ENCODE measurements at places on chromosomes 4 and X.

DNA sequence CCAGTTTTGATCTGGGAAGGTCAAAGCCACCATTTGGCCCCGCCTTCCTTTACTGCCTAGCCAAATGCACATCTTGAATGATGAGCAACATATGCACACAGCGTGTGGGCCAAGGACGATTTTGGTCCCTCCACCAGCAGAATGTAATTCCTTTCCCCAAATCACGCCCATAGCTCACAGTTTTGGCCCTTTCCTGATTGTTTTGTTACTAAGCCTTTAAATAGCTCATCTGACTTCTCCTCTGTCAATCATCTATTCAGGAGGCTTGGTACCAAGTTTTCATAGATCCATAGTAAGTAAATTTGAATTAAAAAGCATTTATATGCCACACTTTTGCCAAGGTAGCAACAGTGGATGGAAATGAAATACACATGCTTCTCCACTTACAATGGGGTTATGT, 123.3 kb downstream of the NFKB1 start:
- DNase-seq, result no peak

GRCh38 chr4:92305878-92306520, 2.2 kb downstream of the GRID2 start:
- no peak for DNase-seq

GRCh38 chr4:89556601-89557305, 249.2 kb upstream of the GPRIN3 start:
- DNase-seq, result no peak

DNA sequence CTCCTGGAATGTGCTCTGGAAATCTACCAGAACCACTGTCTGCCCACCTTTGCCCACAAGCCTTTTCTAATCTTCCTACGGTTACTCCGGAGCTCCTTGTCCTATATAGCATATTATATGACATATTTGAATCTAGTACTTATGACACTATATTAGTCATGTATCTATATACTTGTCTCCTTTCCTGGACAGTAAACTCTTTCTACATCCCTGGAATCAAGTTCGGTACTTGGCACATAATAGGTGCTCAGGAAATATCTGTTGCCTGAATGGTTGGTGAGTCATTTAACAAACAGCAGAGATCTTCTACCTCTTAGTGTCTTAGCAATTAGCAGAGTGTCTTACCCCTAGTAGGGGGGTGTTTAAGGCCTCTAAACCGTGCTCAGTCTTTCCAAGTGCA, 123.6 kb downstream of the RELL1 start:
- DNase-seq, result no peak

DNA sequence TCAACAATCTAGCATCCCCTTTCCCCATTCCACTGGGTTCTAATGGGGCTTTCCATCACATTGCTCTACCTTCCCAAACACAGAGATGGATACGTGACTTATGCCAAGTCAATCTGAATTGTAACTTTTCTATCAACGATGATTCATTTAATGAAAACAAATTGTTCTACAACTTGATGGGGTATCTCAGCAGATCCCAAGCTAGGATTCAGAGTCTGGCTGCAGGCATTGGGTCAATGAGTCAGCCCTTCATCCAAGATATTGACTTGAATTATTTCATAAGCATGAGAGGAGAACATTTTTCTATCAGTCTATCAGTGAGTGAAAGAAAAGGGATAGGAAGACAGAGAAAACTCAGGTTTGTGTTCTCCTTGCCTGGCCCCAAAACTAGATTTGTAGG, 15.0 kb upstream of the HPGDS start:
- no peak for DNase-seq

- DNase-seq, result no peak
Observed at GRCh38 chrX:20487227-20487626, 220.5 kb upstream of the RPS6KA3 start.

GRCh38 chr4:149292425-149293007, 523.1 kb downstream of the IQCM start:
- no peak for DNase-seq

DNA sequence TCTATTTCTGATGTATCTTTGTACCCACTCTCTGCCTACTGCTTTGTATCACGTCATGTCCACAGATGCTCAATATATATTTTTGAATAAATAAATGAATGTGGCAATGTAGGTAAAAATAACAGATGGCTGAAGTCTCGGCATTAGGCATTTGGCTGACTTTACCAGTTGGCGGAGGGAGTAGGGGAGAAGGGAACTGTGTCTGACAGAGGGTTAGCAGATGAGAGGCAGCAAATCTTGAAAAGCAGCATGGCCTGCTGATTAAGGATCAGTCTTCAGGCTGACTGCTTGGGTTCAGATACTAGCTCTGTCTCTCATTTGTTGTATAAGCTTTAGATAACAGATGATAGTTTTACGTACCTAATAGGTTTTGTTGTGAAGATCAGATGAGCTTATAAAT, 31.9 kb upstream of the RASGEF1B start:
- no peak for DNase-seq

- no peak for DNase-seq
Observed at GRCh38 chr4:74874753-74875367, 58.1 kb upstream of the PARM1 start.

- DNase-seq, result no peak
Observed at GRCh38 chr4:52566136-52567031, 92.7 kb downstream of the USP46 start.

- no peak for DNase-seq
Observed at GRCh38 chr4:56748271-56748670, 67.2 kb upstream of the HOPX start.

- DNase-seq, result no peak
Observed at GRCh38 chr4:90078440-90078839, 48.8 kb upstream of the CCSER1 start.

DNA sequence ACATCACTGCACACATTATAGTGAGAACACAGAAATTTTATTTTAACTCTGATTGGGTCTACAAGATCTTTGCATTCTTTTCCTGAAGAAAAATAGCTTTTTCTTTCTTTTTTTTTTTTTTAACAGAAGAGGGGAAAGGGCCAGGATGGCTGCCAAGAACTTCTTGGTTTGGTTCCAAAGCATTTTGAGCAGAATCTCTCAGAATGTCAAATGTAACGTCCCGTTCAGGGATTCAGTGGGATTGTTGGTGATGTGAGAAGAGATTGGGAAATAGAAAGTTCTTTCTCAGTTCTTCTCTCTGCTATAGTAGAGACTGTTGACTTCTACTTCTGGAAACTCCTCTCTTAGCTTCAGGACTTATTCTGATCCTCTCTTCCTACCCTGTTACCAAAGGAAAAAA, 70.9 kb upstream of the CBR4 start:
- no peak for DNase-seq

- DNase-seq, result no peak
Observed at GRCh38 chrX:70808942-70809940, 99.3 kb downstream of the TEX11 start.

DNA sequence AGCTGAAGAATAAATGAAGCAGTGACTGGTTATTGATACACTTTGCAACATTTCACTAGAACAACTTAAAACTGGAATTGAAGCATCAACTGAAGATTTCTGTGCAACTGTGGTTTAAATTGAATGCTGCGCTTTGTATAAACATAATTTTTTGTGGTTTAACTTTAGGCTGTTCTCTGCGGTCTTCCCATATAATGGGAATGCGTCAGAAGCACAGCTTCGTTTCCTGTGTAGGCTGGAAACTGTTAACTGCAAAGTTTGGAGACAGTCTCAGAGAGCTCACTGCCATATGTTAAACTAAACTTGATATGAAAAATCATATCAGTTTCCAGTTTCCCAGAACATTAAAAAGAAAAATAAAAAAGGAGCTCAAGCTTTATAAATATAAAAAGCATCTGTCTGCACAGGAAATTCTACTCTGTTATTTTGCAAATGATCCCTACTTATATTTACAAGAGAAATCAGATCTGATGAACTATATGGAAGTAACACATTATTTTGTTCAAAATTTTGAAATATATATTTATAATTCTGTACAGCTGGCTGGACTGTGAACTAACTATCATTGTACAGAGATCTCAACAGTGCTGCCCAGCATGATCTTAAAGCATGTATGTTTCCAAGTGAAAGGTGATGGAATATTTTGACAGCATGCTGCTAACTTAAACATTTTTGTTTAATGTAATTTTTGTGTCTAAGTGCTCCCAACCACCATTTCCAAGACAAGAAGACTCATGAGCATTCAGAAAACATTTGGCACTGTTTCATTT, 139.9 kb downstream of the NDST3 start:
- no peak for DNase-seq

DNA sequence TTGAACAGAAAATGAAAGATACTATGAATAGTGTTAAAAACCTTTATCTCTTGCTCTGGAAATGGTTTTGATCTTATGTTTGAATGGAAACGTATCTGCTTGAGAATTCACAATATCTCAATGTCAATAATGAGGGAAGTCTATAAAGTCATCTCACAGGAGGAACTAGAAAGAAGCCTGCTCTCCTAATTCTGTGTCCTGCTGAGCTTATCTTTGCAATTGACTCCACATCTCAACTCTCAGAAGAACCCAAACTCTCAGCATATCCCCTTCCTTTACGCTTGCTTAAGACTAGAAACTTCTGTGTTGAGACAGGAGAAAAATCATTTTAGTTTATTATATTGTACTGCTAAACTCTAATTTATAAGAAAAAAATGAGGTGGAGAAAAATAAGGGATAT, 8.3 kb upstream of the PF4V1 start:
- DNase-seq, result no peak

GRCh38 chr4:65007841-65008439, 598.7 kb upstream of the TECRL start:
- no peak for DNase-seq

- DNase-seq, result no peak
Observed at GRCh38 chr4:65665771-65666523, 4.3 kb downstream of the EPHA5 start.

GRCh38 chrX:155313766-155314165, 20.6 kb downstream of the CLIC2 start:
- DNase-seq, result no peak

- no peak for DNase-seq
Observed at GRCh38 chr4:153063490-153063889, 127.4 kb downstream of the FHDC1 start.

GRCh38 chr4:128288689-128289106, 1.1 kb upstream of the PGRMC2 start:
- peak; percentile 4 for DNase-seq
